ENCODE measurements at places on chromosomes 12 and 14. TPM values are rescaled to one million over a fixed set of nuclear protein-coding genes. Genes with fewer than 3 reads are reported as not detected.

DNA sequence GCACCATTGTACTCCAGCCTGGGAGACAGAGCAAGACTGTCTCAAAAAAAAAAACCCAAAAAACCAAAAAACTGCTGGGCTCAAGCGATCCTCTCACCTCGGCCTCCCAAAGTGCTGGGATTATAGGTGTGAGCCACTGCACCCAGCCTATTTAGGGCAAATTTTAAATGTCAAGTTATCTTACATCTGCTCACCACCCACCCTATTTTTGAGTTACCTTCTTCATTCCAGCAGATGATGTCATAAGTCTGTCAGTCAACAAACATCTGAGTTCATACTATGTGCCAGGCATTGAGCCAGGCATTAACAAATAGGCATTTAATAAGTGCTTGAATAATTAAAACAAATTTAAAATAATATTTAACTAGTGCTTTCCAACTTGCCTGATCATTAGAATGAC is 21.5 kb downstream of the BATF start:
- DNase-seq: no peak

- DNase-seq: no peak
Measured at GRCh38 chr12:52344111-52344510, 22.9 kb upstream of the KRT83 start.

DNA sequence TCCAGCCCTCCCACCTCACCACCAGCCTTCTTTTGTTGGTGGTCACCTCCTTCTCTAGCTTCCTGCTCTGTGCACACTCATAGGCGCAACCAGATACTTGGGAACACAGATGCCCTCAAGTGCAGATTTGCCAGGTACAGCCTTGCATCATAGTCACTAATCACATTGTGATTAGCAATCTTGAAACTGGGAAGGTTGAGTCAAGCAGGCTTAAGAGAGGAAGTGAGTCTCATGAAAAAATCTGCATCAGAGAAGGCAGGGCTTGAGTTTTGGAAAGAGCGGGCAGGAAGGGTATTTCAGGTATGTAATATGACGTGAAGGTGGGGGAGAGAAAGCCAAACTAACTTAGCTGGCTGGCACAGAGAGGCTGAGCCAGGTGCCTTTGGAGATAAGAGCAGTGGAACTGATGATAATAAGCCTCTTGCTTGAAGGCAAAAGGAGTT is 2.7 kb upstream of the RABGGTA start:
- DNase-seq: peak; percentile 1

- no peak for DNase-seq
Measured at GRCh38 chr12:13812168-13812567, 169.2 kb downstream of the GRIN2B start.

GRCh38 chr12:84191779-84192178 is 720.8 kb downstream of the SLC6A15 start:
- no peak for DNase-seq

Gene ABCD2
- 0.12 TPM for total RNA-seq

DNA sequence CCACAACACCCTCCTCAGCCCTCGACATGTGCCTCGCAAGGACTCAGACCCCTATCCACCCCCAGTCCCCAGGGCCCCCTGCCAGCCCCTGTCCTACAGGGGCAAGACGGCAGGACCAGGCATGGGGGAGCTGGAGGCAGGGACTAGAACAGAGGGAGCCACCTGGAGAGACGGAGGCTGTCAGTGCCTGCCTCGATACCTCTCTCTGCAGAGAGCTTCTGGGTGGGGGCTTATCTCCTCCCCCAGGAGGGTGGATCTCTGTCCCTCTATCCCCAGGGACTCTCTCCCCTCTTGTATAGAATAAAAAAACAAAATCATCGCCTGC is 2.0 kb upstream of the CPNE6 start:
- DNase-seq: no peak

DNA sequence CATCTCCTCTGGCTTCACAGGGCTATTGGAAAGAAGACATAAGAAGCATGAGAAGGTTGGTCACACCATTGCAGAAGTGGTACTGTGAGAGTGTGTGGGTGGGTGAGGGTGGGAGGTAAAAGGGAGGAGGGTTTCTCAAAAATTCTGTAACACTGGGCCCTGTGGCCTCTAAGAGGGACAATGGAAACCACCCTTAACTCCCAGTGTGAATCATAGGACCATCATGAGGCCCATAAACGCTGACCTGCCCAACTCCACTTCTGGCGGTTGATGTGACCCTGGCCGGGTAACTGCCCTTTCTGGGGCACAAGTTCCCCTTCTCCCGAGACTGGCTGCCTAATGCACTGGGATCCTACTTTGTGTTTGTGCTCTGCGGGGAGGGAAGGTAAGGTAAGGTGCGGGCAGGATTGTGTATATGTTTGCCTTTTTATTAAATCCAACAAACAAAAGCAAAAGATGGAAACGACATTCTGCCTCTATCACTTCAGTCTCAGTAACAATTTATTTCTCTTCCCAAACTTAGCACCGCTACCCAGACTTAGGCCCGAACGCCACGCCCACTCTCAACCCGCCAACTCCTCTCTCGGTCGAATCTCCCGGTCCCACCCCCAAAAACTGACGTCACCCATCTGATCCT is 551 bp downstream of the METTL1 start:
- DNase-seq: peak; percentile 90

DNA sequence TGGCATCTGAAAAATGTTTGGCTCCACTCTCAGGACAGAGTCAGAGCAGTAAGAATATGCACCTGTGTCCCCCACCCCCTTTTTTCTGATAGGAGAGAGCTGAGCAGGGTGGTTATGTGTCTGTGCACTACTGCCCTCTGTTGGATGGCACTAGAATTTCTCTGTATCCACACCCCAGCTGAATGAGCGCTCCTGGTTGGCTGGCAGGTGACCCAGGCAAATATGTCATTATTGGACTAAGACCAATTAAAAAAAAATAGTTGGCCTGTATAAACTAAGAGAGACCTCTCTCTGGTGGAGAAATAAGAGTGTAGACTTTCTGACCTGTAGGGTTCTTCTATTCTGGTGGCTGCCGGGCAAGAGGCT is 107.0 kb downstream of the PTCSC3 start:
- DNase-seq: no peak

- no peak for DNase-seq
Measured at GRCh38 chr14:24677956-24678355, 44.0 kb upstream of the GZMB start.

Gene SPX
- 2.6 TPM for total RNA-seq

Gene TSHR
- 0.60 TPM for total RNA-seq
